ENCODE measurements at places on chromosomes 1 and 21.

DNA sequence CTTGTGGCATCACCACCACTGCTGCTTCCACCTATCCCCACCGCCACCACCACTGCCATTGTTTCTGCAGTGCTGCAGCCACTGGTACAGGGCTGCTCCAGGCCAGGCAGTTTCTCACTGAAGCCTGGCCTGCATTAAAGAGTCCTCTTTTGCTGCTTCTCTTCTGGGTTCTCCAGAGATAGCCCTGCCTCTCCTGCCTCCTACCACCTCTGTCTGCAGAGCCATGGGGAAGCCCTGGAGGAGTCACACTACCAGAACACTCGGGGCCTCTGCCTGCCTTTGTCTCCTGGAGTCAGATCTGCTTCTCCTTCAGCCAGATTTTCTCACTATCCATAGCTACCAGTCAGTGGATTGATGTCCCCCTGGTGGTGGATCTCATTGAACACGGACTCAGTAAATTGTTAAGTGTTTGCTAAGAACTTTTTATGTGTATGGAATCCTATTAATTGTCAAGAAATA lies 37.7 kb upstream of the DDAH1 start:
- DNase-seq = no peak

GRCh38 chr1:21324368-21325141 lies 34.3 kb upstream of the ECE1 start:
- DNase-seq = peak; percentile 50

- no peak for DNase-seq
Measured at GRCh38 chr1:50426702-50427085, 3.5 kb upstream of the DMRTA2 start.

GRCh38 chr1:45979778-45980176 lies 152.7 kb downstream of the PIK3R3 start:
- no peak for DNase-seq

- DNase-seq = peak; percentile 79
Measured at GRCh38 chr1:156797212-156797871, 19.3 kb downstream of the SH2D2A start.

DNA sequence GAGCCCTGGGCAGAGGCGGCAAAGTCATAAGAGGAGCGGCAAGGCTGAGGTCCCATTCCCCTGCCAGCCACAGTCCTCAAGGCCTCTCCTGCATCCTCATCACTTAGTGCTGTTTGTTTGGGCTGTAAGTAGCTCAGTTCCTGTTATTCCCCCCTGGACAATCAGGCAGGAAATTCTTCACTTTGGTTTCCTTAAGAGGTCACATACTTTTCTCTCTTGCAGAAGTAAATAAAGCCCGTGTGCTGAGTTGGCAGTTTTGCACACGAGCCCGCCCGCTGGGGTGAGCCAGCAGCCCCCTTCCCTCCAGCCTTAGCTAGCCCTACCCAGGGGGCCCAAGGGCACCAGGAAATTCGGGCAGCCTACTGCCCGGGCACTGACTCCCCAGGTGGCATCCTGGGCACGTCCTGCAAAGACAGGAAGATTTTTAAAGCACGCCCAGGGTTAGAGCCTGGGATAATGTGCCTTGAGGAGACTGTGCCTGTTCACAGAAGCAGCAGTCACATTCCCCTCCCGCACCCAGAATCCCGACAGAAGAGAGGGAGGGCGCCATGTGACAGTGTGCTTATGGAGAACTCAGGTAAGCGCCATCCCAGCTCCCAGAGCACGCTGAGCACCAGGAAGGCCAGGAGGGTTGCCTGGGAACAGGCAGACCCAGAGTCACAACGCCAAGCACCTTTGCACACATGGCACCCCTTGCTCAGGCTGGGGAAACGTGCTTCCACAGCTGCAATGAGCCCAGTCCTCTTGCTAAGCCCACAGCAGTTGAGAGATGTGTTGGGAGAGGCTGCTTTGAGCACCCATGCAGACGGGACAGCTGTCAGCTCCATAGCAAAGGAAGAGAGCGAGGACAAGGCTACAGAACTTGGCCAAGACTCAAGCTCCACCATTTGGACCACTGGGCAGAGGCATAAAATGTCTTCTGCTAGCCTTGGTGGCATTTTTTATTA lies 144.5 kb upstream of the TMEM51 start:
- no peak for DNase-seq

DNA sequence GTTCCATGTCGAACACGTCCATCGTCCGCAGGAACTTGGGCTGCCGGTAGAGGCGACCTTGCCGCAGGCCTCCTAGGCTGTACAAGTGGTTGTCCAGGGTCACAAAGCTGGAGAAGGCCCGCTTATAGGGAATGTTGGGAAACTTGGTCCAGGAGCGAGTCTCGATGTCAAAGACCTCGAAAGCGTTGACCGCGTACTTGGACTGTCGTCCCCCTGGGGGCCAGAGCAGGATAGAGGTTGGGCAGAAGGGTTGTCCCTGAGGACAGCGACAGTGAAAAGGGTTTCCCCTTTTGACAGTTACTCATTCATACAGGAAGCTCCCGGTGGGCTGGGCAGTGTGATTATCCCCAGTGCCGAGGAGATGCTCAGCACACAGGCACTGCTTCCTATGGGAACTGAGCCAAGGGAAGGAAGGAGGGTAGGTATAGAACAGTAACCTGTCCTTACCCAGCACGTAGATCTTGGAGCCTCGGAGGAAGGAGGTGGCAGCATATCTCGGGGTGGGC lies 17.5 kb downstream of the KLHDC8A start:
- DNase-seq = no peak

DNA sequence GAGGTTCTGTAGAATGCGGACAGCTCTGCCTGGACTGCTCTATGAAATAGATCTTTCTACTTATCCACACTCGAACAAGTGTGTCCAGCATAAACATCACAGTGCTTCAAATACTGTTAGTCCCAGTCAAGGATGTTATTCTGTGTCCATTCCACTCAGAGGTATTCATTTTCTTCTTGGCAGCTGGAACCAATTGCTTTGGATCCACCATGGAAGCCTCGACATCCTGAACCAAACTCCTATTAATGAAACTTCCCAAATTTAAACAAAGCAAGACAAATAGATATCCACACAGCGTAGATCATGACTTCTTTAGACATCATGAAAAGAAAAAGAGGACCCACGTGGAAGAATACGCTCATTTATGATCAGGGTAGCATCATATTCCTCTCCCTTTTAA lies 95.8 kb downstream of the DISC1 start:
- no peak for DNase-seq

- no peak for DNase-seq
Measured at GRCh38 chr1:17161926-17162800, 42.8 kb upstream of the PADI1 start.
